ENCODE measurements at places on chromosomes 2 and 18. TPM values are rescaled to one million over a fixed set of nuclear protein-coding genes. Genes with fewer than 3 reads are reported as not detected.

The CCDC74A gene
- 17.5 TPM for total RNA-seq

DNA sequence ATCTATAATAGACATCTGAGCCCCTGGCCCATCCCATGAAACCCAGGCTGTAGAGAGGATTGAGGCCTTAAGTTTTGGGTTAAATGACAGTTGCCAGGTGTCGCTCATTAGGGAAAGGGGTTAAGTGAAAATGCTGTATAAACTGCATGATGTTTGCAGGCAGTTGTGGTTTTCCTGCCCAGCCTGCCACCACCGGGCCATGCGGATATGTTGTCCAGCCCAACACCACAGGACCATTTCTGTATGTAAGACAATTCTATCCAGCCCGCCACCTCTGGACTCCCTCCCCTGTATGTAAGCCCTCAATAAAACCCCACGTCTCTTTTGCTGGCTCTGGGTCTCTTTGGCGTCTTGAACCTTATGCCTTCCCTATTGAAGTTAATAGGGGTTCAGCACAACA lies 110.7 kb downstream of the XRCC5 start:
- H3K4me1 ChIP-seq, result no peaks in the 10 kb centered on the region
- H3K27me3 ChIP-seq, result no peaks in the 10 kb centered on the region
- H3K4me3 ChIP-seq, result no peak overlapping the region
- H3K36me3 ChIP-seq, result no peaks in the 10 kb centered on the region

DNA sequence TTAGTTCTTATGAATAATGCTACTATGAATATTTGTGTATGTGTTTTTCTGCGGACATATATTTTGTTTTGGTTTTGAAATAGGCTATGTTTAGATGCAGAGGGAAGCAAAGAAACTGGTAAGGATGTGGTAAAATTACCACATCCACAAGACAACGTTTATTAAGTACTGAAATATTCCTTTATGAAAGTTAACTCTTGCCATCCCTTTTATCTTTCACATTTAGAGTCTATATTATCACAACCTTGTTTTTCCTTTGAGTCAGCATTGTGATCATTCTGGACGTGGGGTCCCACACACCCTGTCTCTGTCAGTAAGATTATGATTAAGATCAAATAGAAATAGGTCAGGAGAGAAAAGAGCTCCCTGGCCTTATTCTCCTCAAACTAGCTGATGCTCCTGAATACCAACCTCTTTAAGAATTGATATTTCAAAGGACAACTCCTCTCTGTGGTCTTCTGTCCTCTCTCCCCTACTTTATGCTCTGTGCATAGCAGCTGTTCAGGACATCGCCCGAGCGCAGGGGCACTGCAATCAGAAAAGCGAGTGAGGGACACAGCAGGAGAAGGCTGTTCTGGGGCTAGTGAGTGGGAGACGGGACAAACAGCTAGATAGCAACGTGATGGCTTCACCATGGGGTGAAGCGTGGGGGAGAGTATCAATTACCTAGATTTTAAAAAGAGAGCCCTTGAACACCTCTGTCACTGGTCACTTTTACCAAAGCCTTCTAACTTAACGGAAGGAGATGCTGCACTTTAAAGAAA lies 12.2 kb downstream of the METAP1D start:
- no peak overlapping the region for H3K4me3 ChIP-seq
- no peak for DNase-seq
- H3K36me3 ChIP-seq, result no peaks in the 10 kb centered on the region
- no peaks in the 10 kb centered on the region for H3K27me3 ChIP-seq

- no peaks in the 10 kb centered on the region for H3K4me1 ChIP-seq
- no peak overlapping the region for H3K4me3 ChIP-seq
- H3K36me3 ChIP-seq, result no peaks in the 10 kb centered on the region
- DNase-seq, result no peak
- no peaks in the 10 kb centered on the region for H3K27me3 ChIP-seq
Observed at GRCh38 chr18:36411745-36412168, 114.2 kb downstream of the FHOD3 start.

- no peak overlapping the region for H3K27ac ChIP-seq
- no peak overlapping the region for H3K4me3 ChIP-seq
- no peaks in the 10 kb centered on the region for H3K36me3 ChIP-seq
- no peaks in the 10 kb centered on the region for H3K27me3 ChIP-seq
Observed at GRCh38 chr2:240783819-240784621, 36.0 kb downstream of the KIF1A start.

DNA sequence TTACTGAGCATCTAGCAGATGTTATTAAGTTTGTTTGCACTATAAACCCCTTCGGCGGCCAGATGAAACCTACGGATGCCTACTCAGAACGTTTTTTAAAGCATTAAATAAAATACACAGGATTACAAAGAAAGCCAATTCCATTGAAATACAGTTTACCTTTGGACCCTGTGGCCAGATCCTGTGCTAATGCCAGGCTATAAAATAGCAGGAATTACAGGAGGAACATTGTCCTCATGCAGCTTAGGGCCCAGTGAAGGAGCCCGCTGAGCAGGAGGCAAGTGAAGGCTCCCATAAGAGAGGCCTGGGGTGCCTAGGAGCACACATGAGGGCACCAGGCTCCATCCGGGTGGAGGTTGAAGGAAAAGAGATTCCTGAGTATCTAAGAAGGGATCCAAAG lies 310.4 kb downstream of the MTX2 start:
- DNase-seq, result no peak
- no peaks in the 10 kb centered on the region for H3K27me3 ChIP-seq
- H3K27ac ChIP-seq, result no peak overlapping the region

- H3K27me3 ChIP-seq, result no peaks in the 10 kb centered on the region
- no peak overlapping the region for H3K4me3 ChIP-seq
- no peak for DNase-seq
Observed at GRCh38 chr2:79721966-79722365, 209.1 kb downstream of the CTNNA2 start.

DNA sequence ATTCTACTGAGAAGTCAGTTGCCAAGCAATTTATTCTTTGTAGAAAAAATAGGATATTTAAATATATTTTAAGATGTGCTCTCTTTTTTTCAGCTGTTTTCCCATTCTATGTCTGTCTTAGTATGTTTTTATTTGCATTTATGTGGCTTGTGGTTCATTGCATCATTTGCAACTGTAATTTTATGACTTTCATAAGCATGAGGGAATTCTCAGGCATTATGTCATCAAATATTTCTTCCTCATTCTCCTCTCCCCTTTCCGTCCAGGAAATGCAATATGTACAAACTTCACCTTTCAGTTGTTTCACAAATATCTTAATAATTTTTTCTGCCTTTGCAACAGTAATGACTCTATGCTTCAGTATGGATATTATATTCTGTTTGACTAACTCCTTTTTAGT lies 560.2 kb upstream of the LRATD1 start:
- H3K27ac ChIP-seq, result no peak overlapping the region
- H3K4me3 ChIP-seq, result no peak overlapping the region
- no peaks in the 10 kb centered on the region for H3K36me3 ChIP-seq
- no peak for DNase-seq
- H3K27me3 ChIP-seq, result no peaks in the 10 kb centered on the region

GRCh38 chr2:109699646-109700045 lies 85.5 kb downstream of the SOWAHC start:
- H3K4me1 ChIP-seq, result no peaks in the 10 kb centered on the region
- no peaks in the 10 kb centered on the region for H3K27me3 ChIP-seq
- peak overlapping the region; percentile 24 for H3K27ac ChIP-seq
- no peak overlapping the region for H3K4me3 ChIP-seq
- H3K36me3 ChIP-seq, result no peaks in the 10 kb centered on the region

GRCh38 chr18:13253786-13254688 lies 35.5 kb downstream of the LDLRAD4 start:
- H3K27me3 ChIP-seq, result no peaks in the 10 kb centered on the region
- no peak for DNase-seq
- H3K36me3 ChIP-seq, result no peaks in the 10 kb centered on the region
- H3K4me3 ChIP-seq, result no peak overlapping the region
- H3K4me1 ChIP-seq, result no peaks in the 10 kb centered on the region

DNA sequence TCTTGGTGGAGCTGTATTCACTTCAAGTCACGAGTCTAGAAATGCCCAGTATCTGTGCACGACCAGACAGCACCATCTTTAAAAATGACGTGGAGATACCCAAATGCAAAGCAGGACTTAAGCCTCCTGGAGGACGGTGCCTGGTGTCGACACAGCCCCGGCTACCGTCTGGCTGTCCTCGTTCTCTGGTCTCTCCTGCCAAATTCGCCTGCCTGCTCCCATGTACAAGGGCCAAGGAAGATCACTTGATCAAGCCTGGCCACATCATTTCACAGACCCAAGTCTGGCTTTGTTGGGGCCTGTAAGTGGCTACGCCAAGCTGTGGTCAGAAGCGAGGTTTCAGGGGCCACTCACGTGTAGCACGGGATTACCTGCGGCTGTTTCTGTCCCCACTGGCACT lies 9.4 kb downstream of the ODC1 start:
- H3K27ac ChIP-seq, result no peak overlapping the region
- H3K4me3 ChIP-seq, result no peak overlapping the region
- no peaks in the 10 kb centered on the region for H3K27me3 ChIP-seq
- H3K4me1 ChIP-seq, result no peaks in the 10 kb centered on the region
- no peaks in the 10 kb centered on the region for H3K36me3 ChIP-seq

The FAM124B gene
- total RNA-seq, result 5.7 TPM

The SLC23A3 gene
- 1.8 TPM for total RNA-seq

The DTYMK gene
- 17.8 TPM for total RNA-seq

The PRKAG3 gene
- not detected for total RNA-seq

- H3K36me3 ChIP-seq, result no peaks in the 10 kb centered on the region
- no peak overlapping the region for H3K27ac ChIP-seq
- H3K27me3 ChIP-seq, result no peaks in the 10 kb centered on the region
Observed at GRCh38 chr2:204250692-204251091, 294.6 kb upstream of the PARD3B start.

- no peak for DNase-seq
- H3K27me3 ChIP-seq, result no peaks in the 10 kb centered on the region
- H3K27ac ChIP-seq, result no peak overlapping the region
- H3K4me1 ChIP-seq, result no peaks in the 10 kb centered on the region
- no peaks in the 10 kb centered on the region for H3K36me3 ChIP-seq
- no peak overlapping the region for H3K4me3 ChIP-seq
Observed at GRCh38 chr2:204966245-204966644, 421.0 kb downstream of the PARD3B start.

- no peaks in the 10 kb centered on the region for H3K4me1 ChIP-seq
- H3K36me3 ChIP-seq, result no peaks in the 10 kb centered on the region
- no peaks in the 10 kb centered on the region for H3K27me3 ChIP-seq
- DNase-seq, result no peak
- H3K27ac ChIP-seq, result no peak overlapping the region
Observed at GRCh38 chr18:41372046-41372665, 582.9 kb upstream of the PIK3C3 start.

- no peaks in the 10 kb centered on the region for H3K27me3 ChIP-seq
- H3K4me3 ChIP-seq, result no peak overlapping the region
- H3K27ac ChIP-seq, result no peak overlapping the region
- H3K4me1 ChIP-seq, result no peaks in the 10 kb centered on the region
- H3K36me3 ChIP-seq, result no peaks in the 10 kb centered on the region
Observed at GRCh38 chr2:203722411-203722810, 16.0 kb downstream of the CD28 start.

DNA sequence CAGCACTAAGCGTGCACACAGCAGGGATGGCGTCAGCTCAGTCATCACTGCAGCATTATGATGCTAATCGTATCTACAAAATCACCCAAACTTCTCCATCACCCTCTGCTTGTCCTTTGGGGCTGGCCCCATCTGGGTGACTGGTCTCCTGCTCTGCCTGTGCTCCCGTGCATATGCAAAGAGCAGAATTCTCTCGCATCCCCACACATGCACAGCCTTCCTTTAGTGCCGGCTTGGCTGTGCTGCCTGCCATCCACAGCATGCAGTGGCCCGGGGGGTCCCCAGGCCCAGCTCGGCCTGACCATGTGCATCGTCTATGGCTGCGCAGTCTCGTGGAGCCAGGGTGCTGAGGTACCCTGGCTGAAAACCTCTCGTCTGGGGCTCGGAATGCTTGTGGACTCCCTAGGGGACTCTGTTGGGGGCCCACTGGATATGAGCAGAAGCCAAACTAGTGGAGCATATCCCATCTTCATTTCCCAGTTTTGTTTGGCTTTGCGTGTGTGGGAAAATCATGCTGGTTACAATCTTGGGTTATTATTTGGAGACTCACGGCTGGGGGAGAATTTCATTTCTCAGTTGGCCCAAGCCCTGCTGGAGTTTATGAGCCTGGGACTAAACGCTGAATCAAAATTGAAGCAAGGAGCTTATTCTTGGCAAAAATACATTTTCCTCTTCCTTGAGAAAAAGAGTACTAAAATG lies 70.9 kb upstream of the HS6ST1 start:
- no peaks in the 10 kb centered on the region for H3K27me3 ChIP-seq
- no peak overlapping the region for H3K4me3 ChIP-seq
- peak; percentile 11 for DNase-seq
- H3K36me3 ChIP-seq, result no peaks in the 10 kb centered on the region
- H3K4me1 ChIP-seq, result no peaks in the 10 kb centered on the region

The IL37 gene
- not detected for total RNA-seq

DNA sequence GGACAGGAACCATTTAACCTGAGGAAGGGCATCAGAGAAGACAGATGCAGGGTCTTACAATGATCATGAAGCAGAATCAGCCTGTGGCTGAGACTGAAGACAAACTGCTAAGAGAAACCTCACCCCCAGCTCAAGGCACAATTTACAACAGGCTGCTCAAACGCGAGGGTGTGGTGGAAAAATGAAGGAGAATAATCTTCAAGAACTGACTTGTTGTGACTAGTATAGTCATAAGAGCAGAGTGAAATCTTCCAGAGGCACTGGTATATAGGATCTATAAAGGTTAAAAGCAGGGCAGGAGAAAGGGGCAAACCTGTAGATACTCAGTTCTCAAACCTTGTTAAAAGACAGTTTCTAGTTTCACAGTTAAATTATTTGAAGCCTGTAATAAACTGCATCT lies 1155.8 kb upstream of the TMEFF2 start:
- no peaks in the 10 kb centered on the region for H3K36me3 ChIP-seq
- H3K27ac ChIP-seq, result no peak overlapping the region
- no peak overlapping the region for H3K4me3 ChIP-seq
- no peaks in the 10 kb centered on the region for H3K27me3 ChIP-seq

The RSAD2 gene
- total RNA-seq, result 14.7 TPM

The CCDC178 gene
- total RNA-seq, result 1.0 TPM

DNA sequence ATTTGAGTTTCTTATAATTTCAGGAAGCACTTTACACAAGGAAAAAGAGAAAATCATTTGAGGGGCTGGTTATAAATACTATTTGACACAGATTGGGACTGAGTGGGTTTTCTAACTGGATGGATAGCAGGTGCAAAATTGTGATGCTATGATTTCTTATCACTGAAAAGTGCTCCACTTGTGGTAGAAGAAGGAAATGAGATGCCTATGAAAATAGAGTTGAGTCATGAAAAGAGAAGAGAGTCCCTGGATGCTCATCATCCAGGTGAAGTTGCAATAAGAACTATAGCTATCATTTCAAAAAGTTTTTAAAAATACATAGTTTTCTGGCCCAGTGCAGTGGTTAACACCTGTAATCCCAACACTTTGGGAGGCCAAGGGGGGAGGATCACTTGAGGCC lies 39.4 kb upstream of the NFE2L2 start:
- no peaks in the 10 kb centered on the region for H3K36me3 ChIP-seq
- H3K4me1 ChIP-seq, result peaks cover 5% of the 10 kb centered on the region
- DNase-seq, result no peak
- no peak overlapping the region for H3K4me3 ChIP-seq
- H3K27me3 ChIP-seq, result no peaks in the 10 kb centered on the region

GRCh38 chr2:215410932-215411285 lies 25.0 kb downstream of the FN1 start:
- H3K27me3 ChIP-seq, result no peaks in the 10 kb centered on the region
- no peak overlapping the region for H3K4me3 ChIP-seq
- H3K27ac ChIP-seq, result no peak overlapping the region

Measured in uterus (tissue), 4 donors.